ENCODE measurements at places on chromosomes 6 and 20.

DNA sequence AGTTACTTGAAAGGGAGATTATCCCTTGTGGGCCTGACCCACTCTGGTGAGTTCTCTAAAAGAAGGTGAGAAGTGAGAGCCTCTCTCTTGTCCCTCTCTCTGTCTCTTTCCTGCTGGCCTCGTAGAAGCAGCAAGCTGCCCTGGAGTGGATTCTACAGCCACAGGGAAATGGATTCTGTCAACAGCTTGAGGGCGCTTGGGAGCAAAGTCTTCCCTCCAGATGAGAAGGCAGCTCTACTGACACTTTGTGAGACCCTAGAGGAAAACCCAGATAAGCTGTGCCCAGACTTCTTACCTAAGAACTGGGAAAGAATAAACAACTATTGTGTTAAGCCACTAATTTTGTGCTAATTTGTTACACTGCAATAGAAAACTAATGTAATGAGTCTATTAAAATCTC is 39.9 kb downstream of the ANKRD60 start:
- DNase-seq = no peak

GRCh38 chr6:41177287-41177686 is 14.4 kb upstream of the TREM2 start:
- DNase-seq = no peak

GRCh38 chr6:57173056-57173885 is 1.1 kb downstream of the BAG2 start:
- peak; percentile 2 for DNase-seq

DNA sequence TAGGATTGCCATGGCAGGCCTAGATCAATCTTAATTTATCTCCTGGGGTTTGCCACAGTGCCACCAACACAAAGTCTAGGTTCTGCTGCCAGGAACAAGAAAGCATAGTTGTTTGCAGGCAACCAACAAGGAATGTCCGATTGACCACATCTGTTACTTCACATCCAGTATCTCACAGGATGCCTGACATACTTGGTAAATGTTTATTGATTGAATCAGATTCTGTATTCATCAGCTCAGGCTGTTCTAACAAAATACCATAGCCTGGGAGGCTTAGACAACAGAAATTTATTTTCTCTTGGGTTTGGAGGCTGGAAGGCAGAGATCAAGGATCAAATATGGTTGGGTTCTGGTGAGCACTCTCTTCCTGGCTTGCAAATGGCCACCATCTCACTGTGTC is 26.3 kb upstream of the MC3R start:
- DNase-seq = no peak
